ENCODE measurements at places on chromosomes 11 and 22.

GRCh38 chr11:12949453-12949852 lies 59.7 kb upstream of the RASSF10 start:
- no peak for DNase-seq

DNA sequence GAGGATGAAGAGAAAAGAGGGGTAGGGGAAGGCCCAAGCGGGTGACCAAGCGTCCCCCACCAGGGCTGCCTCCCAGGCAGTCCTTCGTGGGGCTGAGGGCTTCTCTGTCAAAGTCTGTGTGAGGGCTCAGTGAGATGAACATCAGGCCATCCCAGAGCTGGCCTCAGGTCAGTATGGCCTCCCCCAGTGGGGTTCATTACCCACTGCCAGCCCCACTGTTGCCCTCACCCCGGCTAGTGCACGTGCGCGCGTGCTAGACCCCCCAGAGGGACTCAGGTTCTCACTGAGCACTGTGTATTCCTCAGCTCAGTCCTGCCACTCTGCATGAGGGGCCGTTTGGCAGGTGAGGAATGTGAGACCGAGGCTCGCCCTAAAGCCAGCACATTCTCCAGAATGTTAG lies 3.3 kb downstream of the KDELR3 start:
- DNase-seq, result no peak

- DNase-seq, result no peak
Observed at GRCh38 chr22:22479999-22480532, 28.5 kb downstream of the ZNF280B start.

DNA sequence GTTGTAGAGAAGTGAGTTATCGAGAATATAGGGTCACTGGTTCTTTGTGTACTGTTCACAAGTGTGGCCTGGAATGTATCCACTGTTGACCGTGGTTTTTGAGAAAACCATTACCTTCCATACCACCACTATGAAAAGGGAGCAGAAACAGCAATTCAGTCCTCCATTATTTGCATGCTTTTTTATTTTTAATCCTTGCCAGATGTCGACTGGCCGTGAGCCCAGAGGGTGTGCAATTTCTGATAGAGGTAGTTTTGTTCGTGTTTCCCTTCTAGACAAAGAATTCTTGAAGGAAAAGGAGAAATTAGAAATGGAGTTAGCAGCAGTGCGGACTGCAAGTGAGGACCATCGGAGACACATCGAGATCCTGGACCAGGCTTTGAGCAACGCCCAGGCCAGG lies 81.7 kb downstream of the AMOTL1 start:
- DNase-seq, result no peak

DNA sequence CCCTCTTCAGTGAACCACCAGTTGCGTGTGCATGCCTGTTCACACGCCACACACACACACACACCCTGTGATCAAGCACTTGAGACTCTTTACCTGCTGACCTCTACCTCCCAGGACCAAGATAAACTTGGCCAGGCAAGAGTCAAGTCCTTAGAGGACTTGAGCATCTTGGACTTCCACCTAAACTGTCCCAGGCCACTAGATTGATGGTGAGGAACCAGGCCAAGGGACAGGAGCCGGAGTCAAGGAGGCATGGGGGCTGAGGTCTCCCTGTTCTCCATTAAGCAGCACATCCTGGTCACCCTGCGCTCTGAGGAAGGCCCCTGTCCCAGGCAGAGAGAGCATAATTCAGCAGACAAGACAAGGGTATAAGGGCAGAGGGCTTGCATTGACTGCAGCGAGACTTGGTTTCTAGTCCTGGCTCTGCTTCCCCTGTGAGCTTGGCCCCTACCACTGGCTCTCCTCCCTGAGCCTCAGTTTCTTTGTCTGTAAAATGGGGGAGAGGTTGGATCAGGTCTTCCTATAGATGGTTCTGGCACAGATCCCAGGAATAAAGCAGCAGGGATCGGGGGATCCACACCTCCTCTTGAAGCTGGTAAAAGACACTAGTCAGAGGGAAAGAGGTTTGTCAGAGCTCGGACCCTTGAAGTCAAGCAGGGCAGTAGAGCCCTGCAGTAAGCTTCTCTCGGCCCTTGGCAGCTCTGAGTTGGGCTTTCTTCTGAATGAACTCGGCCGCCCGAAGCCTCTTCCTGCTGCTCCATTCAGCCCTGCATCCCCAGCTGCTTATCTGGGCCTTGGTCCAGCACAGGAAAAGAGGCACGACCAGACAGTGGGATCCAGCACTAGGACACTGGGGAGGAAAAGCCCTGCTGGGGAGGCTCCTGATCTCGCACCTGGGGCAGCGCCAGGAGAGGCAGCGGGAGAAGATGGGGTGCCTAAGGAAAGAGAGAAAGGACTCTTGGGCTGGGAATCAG lies 2.0 kb downstream of the CREB3L1 start:
- DNase-seq, result no peak
